ENCODE measurements at places on chromosomes 5 and 9. TPM values are rescaled to one million over a fixed set of nuclear protein-coding genes. Genes with fewer than 3 reads are reported as not detected.

DNA sequence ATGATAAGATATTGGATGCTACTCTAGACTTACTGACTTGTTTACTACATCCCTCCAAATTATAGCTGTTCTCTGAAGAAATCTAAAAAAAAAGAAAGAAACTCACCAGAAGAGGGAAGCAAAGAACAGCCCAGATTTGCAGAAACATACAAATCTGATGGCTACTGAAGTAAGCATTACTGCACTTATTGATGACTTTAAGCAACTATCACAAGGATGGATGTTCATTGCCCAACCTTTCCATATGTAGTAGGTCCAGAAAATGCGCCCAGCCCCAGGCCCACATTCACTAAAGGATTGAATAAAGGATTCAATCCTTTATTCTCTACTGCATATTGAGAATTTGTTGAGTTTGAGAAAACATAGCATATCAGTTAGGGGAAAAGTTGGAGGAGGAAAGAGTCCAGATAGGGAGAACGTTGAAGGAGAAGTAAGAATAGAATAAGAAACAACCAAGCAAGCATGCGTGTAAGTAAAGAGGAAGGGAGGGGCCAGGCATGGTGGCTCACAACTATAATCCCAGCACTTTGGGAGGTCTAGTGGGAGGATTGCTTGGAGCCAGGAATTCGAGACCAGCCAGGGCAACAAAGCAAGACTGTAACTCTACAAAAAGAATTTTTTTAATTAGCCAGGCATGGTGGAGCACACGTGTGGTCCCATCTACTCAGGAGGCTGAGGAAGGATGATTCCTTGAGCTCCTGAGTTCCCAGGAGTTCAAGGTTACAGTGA, 33.8 kb upstream of the DTWD2 start:
- DNase-seq: peak; percentile 44

- no peak for DNase-seq
Observed at GRCh38 chr9:83011611-83012010, 51.3 kb downstream of the RASEF start.

The KCNV2 gene
- total RNA-seq: not detected

The IFNA13 gene
- total RNA-seq: not detected

DNA sequence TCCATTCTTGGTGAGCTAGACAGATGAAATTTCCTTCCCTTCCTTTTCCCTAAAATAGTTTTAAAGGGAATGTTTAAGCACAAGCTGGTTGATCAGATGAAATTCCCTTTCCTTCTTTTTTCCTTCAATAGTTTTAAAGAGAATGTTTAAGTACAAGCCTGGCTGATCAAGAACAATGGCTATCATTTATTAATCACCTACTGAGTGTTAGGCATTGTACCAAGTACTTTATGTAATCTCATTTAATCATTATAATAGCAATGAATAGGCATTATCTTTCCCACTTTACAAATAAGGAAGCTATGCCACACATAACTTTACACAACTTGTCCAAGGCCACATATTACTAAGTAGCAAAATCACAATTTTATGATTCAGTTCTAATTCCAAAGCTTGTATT, 152.0 kb upstream of the ACOT12 start:
- DNase-seq: no peak
